Left ventricle myocardium inferior (tissue), 1 donor: ENCODE measurements at places on chromosomes 1 and 21. TPM values are rescaled to one million over a fixed set of nuclear protein-coding genes. Genes with fewer than 3 reads are reported as not detected.
A peak's percentile ranks its signal among the peaks of the same experiment; 100 is the strongest.

OR2L13 gene
- not detected for total RNA-seq

WLS gene
- 113 TPM for total RNA-seq

PAQR6 gene
- total RNA-seq: 0.47 TPM

TFF3 gene
- 2.9 TPM for total RNA-seq

CA14 gene
- total RNA-seq: 3.1 TPM

PRKAA2 gene
- total RNA-seq: 112 TPM

DNA sequence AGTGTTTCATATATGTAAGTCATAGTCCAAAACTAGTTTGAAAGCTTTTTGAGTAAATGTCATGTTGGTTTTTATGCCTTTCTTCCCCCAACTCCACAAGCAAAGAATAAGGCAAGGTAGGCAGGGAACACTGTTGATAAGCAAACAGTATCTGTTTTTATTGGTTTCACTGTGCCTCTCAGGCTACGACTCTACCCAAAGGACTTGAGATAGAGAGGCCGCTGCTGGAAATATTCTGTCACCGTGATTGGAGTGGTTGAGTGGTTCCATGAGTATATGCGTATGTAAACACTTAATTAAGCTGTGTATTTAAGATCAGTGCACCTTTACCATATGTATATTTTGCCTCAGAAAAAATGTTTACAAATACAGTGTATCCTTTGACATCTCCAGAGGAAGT, 138.1 kb upstream of the KIF26B start:
- DNase-seq: no peak

DNA sequence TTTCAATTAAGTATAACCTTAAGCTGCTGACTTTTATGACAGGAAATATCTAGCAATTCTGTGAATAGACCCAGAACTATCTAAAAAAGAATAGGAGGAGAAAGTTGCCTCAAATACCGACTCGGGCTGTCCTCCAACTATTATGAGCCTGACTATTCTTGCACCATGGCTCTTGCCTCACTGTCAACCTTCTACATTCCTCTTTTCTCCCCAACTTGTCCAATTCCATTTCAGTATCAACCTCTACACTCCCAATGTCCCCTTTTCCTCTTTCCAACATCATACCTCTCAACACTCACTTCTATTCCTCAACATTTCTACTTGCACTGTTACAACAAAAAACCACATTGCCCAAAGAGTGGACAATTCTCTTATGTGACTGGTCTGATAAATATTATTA, 2.3 kb downstream of the ZZZ3 start:
- DNase-seq: no peak

GRCh38 chr1:226950871-226951270, 10.8 kb downstream of the COQ8A start:
- DNase-seq: no peak

GRCh38 chr21:45254460-45254930, 33.2 kb downstream of the POFUT2 start:
- DNase-seq: no peak

GRCh38 chr1:181263444-181263843, 174.9 kb downstream of the IER5 start:
- no peak for DNase-seq

DNA sequence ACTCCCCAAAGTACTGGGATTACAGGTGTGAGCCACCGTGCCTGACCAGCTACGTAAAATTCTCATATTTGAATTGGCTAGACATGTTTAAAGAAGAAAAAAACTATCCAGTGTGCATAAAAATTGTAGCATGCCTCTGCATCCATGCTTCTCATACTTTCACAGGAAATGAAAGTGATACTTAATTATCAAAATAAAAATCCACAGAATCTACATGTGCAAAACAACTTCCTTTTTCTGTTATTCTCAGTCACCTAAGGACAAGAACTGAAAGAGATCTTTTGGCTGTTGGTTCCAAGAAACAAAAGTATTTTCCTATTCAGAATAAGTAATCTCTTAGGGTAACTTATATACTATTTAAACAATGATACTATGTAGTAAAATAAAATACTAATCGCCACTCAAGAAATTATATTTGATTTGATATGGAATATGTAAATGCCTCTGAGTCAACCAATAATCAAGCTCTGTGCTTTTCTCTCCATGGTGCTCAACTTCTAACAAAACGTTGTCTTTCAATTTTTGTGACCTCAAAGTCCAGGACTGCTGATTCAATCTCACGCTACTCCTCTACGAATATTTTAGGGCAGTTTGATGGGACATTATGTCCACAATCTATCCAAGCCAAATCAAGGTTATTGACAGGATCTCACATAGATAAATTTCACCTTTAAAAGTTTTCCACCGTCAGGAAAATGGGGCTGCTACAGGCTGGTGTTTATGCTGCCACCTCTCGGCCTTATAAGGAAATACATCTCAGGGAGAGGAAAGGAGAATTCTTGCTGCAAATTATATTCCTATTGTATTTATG, 102.7 kb downstream of the ZNF281 start:
- DNase-seq: no peak

GRCh38 chr1:153348511-153349362, at the start of gene PGLYRP4:
TSS of gene PGLYRP4 (minus strand) at chr1:153348841. CDS start at chr1:153347932, 909 bp downstream.
- no peak for DNase-seq

DNA sequence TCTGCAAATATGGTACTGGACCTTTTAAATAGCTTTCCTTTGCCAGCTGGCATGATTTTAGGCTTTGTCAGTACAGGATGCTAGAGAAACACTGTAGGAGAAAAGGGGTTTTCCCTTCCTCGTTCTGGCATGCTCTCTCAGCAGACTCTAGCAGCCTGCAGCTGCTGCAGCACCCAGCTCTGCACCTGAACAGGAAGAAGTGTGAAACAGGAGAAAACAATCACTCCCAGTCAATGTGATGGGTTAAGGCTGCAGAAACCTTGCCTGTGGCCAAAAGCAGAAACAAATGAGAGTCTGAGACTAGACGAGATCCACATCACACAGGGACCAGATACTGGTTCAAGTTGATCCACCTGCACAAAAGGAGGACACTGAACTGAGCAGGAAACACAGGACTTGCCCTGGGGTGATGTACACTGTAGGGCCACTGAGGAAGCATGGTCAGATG, 21.2 kb downstream of the OVGP1 start:
- no peak for DNase-seq

GRCh38 chr1:69919129-69919921, 286.1 kb downstream of the LRRC40 start:
- no peak for DNase-seq

GRCh38 chr1:3013371-3014049, 7.8 kb upstream of the ACTRT2 start:
- peak; percentile 3 for DNase-seq

DNA sequence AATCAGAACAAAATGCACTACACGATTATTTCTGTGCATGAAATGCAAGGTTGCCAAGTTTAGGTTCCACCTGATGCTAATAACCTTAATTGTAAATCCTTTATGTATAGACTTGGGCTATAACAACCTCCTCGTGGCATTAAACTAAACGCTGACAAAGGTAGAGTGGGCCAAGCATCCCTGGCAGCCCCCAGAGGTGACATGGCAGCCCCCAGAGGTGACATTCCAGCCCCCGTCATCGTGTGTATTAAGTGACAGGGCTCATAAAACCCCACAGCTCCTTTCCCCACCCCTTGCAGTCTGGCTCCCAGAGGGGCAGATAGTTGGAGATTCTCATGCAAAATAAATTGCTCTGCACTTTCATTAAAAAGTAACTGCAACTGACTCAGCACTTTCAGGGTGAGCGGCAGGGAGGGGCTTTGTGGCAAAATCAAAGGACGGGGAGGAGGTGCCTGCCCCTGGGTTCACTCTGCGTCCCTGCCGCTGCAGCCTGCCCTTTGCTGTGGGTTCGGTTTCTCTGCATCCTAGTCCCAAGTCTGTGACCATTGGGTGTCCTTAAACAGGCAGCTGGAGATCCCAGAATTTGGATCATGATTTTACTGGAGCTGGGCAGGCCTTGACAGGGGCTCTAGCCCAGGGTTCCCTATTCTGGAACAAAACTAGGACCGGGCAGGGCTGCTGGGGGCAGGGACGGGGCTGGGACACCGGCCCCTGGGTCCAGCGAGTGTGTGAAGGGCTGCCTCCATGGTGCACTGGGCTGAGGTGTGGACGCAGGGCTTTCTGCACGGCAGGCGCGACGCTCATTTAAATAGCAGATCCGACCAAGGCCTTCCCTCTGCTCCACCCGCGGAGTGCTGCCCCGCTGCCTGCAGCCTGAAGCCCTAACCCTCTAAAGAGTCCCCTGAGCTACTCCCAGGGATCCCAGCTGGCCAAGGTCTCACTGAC, 234.9 kb upstream of the VAMP3 start:
- DNase-seq: peak; percentile 3

- no peak for DNase-seq
Observed at GRCh38 chr1:245220381-245220985, 65.7 kb downstream of the KIF26B start.

- no peak for DNase-seq
Observed at GRCh38 chr1:172338295-172338735, 82.2 kb upstream of the C1orf105 start.
